Brain microvascular endothelial cell (primary cell): ENCODE measurements at places on chromosomes 7 and 10.
A peak's percentile ranks its signal among the peaks of the same experiment; 100 is the strongest.

GRCh38 chr10:97333601-97334369 is 744 bp downstream of the FRAT2 start:
- peak; percentile 38 for DNase-seq

DNA sequence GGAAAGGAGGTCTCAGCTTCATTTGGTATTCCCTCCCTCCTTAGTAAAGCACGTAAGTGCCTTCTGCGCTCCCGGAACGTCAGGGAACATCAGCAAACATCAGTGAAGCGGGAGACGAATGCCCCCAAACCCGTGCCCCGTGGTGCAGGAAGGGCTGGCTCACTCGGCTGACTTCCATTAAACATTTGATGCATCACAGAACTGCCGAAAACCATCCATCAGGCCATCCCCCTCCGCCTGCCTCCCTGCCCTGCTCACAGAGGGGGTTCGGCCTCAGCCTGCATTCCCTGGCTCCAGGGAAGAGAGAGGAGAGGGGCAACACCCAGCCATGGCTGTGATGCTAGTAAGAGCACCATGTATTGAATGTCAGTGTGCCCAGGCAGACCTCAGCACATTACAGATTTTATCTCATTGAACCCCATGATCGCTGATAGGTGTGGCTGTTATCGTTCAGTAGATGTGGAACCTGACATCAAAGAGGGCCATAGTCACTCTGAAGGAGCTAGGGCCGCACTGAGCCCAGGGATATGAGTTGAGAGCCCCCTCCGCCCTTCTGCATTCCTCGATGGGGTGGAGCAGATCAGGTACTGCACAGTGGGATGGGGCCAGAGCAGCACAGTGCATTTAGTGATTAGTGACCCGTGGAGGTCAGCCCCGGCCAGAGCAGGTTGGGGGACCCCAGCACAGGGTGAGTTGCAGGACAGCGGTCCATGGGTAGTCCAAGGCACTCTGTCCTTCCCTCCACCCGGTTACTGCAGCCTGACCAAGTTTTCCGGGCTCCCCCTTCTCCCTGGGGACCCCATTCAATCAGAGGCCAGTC is 146.4 kb downstream of the RPS24 start:
- DNase-seq = no peak

GRCh38 chr10:26911811-26912461 is 51.2 kb upstream of the ABI1 start:
- DNase-seq = no peak

DNA sequence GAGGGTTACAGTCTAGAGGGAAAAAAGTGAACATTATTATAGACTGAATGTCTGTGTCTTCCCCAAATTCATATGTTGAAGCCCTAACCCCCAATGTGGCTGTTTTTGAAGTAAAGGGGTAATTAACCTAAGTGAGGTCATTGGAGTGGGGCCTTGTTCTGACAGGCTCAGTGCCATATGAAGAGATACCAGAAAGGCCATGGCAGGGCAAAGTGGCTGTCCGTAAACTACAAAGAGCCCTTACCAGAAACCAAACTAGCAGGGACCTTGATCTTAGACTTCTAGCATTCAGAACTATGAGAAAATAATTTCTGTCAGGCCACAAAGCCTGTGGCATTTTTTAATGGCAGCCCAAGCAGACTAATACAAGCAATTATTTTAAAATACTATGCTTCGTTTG is 8.7 kb downstream of the TMEM209 start:
- no peak for DNase-seq

DNA sequence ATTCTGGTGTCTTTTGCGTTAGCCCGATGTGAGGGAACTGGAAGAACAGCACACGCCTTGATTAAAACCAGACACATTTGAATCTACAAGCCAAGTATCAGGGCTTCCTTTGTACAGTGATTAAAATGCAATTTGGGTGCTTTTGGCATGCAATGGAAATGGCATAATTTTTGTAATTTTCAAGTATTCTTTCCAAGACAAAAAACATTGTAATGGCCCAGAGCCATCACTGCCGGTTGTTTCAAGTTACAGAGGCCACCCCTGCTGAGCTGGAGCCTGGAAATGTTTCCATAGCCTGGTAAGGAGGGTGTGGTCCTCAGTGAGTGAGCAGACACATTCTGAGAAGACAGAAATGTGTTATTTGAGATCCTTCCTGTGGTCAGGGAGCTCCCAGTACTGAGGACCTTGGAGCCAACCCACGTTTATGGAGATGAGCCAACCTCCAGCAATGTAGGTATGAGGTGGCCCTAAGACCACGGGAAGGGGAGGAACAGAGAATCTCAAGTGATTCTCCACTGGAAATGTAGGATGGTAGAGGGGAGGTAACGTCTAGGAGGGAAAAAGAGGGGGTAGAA is 20.9 kb downstream of the TEX36 start:
- peak; percentile 65 for DNase-seq

GRCh38 chr7:56026538-56026937 is 24.7 kb downstream of the PSPH start:
- no peak for DNase-seq

- no peak for DNase-seq
Measured at GRCh38 chr10:63832686-63833085, 311.5 kb downstream of the REEP3 start.

- DNase-seq = no peak
Measured at GRCh38 chr7:134209322-134210015, 82.3 kb downstream of the LRGUK start.

DNA sequence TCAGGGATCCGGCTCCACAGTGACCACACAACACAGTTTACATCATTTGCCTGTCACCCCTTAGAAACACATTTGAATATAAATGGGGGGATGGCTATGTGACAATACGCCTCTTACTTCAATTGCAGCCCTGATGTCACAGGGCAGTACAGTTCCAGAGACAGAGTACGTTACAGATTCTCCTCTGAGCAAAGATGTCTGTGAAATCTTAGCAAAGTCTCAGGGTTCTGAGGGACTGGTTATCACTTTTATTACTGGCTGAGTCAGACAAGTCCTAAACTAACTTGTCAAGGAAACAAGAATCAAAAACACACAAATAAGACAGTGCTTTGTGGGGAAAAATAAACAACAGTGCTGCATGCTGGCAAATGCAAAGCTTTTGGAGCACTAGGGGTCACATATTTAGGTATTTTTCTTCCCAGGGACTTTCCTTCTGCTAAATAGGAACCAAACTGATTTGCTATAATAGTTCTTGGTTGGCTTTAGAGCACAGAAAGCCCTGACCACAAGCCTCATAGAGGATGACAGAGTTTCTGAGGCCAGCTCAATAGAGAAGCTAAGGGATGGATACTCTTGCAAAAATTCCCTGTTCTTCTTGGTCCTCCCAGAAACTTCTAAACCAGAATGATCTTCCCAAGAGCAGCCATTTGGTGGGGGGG is 501.6 kb downstream of the GRID1 start:
- DNase-seq = no peak

GRCh38 chr7:111784296-111784695 is 222.0 kb upstream of the IMMP2L start:
- DNase-seq = no peak

- no peak for DNase-seq
Measured at GRCh38 chr7:64882341-64883112, 20.5 kb upstream of the ZNF273 start.

DNA sequence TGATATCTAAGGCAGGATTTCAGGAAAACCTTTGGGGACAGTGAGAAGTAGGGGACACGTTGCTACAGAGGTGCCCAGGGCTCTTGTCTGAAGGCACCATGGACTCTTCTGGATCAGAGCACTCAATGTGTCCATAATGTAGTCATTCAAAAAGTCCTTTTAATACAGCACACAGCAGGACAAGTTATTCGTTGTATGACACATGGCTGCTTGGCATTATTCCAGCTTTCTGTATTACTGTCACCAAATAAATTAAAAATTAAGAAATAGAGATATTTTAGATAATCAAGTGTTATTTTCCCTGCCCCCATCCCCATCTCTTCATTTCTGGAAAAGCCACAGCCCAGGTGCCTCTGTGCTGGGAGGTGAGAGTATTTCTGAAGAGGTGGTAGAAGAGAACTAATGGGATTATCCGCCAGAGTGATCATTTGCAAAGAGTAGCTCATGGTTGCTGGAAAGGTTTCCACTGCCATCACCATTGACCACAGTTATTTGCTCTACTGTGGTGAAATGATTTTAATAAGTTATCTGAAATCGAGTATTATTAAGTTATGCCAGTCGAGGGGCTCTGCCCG is 83.0 kb downstream of the CXCL12 start:
- no peak for DNase-seq

DNA sequence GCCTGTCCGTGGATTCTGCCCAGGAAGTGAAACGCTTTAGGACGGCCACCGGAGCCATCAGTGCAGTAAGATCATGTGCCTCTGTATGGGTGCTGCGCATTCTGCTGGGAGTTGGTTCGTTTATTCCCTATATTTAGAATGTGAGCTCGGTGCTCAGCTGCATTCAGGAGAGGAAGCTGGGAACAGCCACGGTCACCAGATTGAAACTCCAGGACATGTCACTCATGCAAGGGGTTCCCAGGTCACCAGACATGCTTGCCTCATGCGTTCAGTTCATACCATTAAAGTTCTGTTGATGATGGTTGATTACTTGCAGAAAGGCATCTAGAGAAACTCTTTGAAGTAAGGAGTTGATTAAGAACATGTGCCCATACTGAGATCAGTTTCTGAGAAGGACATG is 78.1 kb downstream of the TRRAP start:
- DNase-seq = no peak

- no peak for DNase-seq
Measured at GRCh38 chr10:50286996-50287803, 35.9 kb upstream of the ASAH2 start.

DNA sequence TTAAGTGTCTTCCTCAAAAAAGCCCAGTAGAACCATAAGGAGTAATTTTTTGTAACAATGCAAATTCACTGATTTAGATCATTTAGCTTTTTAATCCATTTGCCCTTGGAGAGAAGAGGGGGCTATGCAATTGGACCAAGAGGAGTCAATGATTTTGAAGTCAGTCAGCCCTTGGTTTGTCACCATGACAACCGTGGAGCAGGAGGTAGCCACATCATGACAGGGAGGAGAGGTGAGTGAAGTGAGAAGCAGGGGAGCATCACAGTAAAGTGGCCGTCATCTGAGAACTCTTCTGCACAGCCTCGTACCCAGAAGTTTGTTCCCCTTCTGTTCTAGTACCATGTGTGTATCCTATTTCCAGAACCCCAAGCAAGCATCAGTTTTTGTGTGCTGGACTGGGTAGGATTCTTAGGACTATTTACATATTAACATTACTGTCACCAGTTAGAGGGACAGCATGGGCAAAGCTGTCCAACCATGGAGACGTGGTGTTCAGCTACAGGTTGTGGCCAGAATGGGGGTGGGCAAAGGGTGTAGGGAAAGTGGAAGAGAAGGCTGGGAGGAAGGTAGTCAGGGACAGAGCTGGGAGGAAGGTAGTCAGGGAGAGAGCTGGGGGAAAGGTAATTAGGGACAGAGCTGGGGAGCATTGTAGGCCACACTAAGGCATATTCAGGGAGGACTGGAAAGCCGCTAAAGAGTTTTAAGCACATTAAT is 13.1 kb downstream of the UBE3C start:
- no peak for DNase-seq

- no peak for DNase-seq
Measured at GRCh38 chr7:106592282-106593027, 68.5 kb downstream of the CCDC71L start.

- no peak for DNase-seq
Measured at GRCh38 chr10:22801785-22802184, 87.4 kb upstream of the PIP4K2A start.

GRCh38 chr7:19972876-19973275 is 199.5 kb upstream of the TMEM196 start:
- DNase-seq = no peak
